Stimulated activated CD4-positive, alpha-beta T cell treated with anti-CD3 and anti-CD28 coated beads, TNF-alpha, amount 100 ng/mL, for 24 hours (primary cell): ENCODE measurements at places on chromosomes 16 and 17.

DNA sequence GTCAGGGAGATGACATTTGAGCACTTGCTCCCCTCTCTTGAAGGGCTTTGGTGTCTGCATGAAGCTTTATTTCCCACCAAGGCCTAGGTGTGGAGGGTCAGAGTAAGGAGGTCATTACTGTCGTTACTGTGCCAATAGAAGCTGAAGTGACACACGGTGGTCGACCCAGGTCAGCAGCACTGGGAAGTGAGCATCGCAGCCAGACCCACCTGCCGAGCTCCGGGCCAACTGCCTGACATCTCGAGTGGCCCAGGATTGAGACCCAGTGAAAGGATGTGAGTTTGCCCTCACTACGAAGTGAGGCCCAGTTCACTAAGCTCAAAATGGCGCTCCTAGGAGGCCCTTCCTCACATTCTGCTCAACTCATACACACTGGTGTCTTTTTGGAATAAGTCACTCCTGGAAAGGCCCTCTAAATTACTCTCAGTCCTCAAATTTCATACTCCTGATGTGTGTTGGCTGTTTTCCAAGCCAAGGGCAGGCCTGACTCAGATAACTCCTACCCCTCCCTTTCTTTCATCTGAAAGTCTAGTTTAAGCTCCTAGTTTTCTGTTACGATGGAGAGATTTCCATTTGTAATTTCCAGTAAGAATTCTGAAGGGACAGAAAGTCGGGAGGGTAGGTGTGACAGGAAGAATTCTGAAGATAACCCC is 200.4 kb downstream of the LGALS9B start:
- DNase-seq = no peak

GRCh38 chr17:54494721-54495715 is 405.6 kb upstream of the TOM1L1 start:
- DNase-seq = no peak

DNA sequence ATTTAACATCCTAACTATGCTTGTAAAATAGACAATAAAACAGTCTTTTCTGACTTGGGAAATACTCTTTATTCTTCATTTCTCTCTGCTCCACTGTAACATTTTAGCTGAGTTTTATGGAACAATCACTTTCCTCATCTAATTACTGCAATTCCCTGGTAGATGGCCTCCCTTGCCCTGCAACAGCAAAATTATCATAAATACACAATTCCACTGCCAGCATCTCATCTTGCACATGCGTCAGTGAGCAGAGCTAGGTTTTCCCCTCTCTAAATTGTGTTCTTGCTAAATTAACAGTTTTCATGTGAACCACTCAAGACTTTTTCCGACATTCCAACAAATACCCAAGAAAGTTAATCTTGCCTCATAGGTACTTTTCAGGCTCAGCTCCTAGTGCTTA is 920.9 kb upstream of the GOT2 start:
- DNase-seq = no peak

GRCh38 chr17:39166437-39167335 is 725 bp upstream of the ARL5C start:
- no peak for DNase-seq

DNA sequence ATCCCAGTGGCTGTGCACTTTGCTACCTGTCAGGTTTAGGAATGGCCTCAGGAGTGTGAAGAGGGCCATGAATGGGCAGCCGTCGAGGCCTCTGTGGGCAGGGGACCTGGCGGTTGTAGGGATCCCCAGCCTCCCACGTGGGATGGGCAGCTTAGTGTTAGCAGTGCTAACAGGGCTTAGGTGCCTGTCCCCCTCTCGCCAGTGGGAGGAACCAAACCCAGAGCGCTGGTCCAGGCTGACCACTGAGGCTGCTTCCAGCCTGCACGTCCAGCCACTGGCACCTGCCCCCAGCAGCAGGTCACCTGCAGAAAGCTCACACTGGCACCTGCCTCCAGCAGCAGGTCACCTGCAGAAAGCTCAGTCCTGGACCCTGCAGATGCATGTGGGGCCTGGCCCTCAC is 162.2 kb upstream of the CIBAR2 start:
- DNase-seq = no peak

DNA sequence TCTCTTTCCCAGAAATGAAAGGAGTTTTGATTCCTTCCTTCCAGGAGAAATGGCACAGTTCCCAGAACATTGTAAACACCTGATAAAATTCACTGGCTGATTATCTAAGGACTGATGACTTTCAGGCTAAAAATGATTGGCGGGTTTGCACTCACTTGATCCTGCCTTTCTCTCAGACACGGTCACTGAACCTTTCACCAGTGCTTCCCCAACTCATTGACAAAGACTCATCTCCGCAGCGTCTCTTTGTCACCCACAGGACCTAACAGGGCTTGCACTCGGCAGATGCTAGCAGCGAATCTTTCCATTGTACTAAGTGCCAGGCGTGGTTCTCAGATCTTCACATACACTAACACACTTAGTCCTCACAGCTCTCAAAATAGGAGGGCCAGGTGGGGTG is 7.3 kb upstream of the DHRS7C start:
- no peak for DNase-seq

GRCh38 chr16:9436175-9436574 is 344.7 kb downstream of the HAPSTR1 start:
- DNase-seq = no peak

- DNase-seq = no peak
Measured at GRCh38 chr17:28225271-28225670, 93.7 kb upstream of the TMEM97 start.

GRCh38 chr17:56424543-56425044 is 168.9 kb upstream of the NOG start:
- DNase-seq = no peak

GRCh38 chr16:11105038-11105903 is 150.7 kb downstream of the SOCS1 start:
- DNase-seq = peak; percentile 38

DNA sequence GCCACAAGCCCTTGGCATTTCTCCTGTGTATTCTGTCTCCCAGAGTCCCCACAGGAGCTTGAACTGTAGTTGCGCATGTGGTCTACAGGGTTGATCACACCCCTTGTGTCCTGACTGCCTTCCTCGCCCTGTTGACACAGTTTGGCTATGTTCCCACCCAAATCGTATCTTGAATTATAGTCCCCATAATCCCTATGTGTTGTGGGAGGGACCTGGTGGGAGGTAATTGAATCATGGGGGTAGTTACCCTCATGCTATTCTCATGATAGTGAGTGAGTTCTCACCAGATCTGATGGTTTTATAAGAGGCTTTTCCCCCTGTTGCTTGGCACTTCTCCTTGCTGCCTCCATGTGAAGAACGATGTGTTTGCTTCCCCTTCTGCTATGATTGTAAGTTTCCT is 21.2 kb downstream of the ADAD2 start:
- DNase-seq = no peak

DNA sequence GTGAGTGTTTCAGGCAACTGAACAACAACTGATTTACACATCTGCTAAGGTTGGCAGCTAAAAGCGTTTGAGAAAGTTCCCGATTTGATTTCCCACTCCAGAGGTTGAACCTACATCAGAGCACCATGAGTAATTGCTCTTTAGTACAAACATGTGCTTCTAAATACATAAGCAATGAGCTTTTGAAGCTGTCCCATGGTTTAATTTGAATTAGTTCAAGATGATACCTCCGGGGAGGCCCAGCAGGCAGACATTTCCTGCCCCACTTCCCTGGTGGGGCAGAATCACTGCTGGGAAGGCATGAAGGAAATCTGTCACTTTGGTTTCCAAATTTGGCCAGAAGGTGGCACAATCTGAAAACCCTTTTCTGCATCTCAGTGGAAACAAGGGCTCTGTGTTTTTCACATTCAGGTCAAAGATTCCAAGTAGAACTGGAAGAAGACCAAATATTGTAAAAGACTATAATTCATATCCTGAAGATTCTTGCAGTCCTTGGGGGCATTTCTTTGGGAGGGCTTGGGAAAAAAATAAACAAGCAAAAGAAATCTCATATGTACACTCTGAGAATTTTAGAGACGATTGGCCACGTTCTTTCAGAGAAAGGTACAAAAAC is 176.2 kb upstream of the FAM20A start:
- DNase-seq = no peak

DNA sequence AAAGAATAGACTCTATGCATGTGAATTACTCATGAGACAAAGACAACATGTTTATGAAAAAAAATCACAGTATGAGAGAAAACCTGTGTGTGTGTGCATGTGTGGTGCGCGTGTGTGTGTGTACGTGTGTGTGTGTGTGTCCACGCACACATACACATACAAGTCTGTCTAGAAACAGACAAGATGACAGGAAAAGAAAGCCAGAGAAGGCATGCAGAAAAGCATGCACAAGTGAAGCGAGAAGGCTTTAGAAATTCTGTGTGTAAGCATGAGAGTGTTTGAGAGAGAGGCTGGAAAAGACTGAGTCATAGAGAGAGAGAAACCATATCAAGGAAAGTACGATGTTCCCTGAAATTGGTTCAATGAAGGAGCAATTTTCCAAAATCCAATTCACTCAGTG is 566.4 kb upstream of the C16orf82 start:
- DNase-seq = no peak

DNA sequence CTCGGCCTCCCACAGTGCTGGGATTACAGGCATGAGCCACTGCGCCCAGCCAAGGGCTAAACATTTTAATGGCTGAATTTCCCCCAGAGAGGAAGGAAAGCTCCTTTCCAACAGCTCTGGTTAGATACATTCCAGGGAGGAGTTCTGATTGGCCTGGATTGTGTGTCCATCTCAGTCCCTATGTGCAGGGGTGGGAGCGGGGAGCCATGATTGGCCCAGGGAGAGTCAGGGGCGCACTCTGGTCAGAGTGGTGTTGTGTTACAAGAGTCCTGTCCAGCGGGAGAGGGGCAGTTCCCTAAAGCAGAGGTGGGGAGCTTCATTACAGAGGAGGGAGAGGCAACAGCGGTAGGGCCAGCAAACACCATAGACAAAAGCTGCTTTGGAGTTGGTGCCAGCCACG is 75.0 kb downstream of the RAP1GAP2 start:
- no peak for DNase-seq

DNA sequence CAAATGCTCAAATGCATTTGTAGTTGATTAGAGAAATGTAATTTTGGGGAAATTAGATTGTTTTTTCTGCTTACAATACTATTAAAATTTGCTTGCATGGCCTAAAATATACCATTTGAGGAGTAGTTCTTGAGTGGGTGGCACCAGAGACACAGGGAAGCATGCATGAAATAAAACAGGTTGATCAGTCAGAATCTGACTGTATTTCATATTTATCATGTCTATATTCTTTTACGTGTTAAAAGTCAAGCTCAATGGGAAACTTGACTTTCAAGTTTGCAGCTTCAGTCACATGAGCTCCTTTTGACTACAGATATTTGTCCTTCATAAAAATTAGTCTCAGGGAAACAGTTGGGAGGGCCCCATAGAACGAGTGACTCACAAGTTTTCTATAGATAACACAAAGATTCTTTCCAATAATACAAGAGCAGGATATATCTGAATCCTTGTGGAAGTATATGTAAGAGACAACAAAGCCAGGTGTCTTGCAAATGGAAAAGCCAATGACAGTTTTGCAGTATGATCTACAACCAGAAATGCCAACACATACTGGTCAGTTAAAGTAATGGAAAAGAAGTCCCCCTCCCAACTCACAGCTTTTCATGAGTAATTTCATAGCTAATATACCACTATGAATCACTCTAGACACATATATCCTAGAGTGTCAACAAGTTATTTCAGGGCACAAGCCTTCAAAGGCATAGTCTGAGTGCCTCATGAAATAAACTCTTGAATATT is 42.2 kb upstream of the CORO6 start:
- DNase-seq = no peak

DNA sequence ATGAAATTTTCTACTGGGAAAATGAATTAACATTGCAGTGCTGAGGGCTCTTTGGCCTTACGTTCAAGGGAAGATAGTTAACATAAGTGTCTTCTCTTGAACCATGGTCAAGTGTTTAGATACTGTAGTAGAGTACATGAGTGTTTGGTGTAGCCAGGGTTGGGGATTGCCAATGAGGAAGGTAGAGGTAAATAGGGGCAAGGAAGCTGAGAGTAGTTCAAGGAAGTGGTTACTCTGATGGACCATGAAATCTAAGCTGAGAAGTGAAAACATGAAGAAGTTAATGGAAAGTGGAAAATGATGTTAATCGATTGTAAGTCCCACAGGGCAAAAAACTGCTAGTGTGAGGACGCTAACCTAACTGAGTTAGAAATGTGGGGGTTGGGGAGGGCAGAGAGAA is 249.6 kb upstream of the AXIN2 start:
- DNase-seq = no peak
